ENCODE measurements at places on chromosomes 2 and 18.
A peak's percentile ranks its signal among the peaks of the same experiment; 100 is the strongest.

DNA sequence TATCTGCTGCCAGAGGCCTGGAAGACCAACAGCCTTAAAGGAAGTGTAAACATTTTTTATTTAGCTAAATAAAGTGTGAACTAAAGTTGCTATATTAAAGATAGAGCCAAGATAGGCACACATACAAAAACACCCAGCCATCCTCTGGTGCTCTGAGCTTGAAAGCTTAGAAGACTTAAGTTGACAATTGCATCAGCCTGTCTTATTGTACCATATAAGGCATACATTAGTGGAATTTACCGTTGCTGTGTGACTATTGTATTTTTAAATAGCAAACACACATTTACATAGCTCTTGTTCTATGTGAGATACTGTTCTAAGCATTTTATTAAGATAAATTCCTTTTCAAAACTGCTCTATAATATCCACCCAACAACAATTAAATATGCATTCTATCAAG, 736.6 kb upstream of the ZEB2 start:
- no peak overlapping the region for H3K4me3 ChIP-seq
- peaks cover 34% of the 10 kb centered on the region for H3K27me3 ChIP-seq
- H3K36me3 ChIP-seq: no peaks in the 10 kb centered on the region
- H3K27ac ChIP-seq: no peak overlapping the region
- H3K4me1 ChIP-seq: peaks cover 11% of the 10 kb centered on the region

DNA sequence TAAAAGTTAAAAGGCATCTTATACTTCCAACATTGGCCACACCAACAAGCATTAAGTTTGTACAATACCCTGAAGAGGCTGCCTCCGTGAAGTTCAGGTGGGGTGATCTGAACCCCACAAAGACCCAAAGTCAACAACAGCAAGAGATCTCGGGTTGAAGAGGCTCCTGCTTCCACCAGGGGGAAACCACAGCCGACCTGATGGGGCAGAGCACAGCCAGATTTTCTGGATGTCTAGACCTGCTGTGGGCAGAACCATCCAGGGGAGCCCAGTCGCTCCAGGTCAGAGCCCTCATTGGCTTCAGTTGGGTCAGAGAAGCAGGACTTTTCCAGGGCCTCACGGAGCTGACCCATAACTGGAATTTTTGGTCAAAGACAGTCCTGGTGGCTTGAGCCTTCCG, 66.5 kb upstream of the ACKR3 start:
- H3K27ac ChIP-seq: no peak overlapping the region
- peaks cover 8% of the 10 kb centered on the region for H3K4me1 ChIP-seq
- no peak overlapping the region for H3K4me3 ChIP-seq
- DNase-seq: no peak

GRCh38 chr2:6654279-6654678, 211.4 kb downstream of the CMPK2 start:
- H3K4me3 ChIP-seq: no peak overlapping the region
- H3K27ac ChIP-seq: no peak overlapping the region
- no peak for DNase-seq
- H3K4me1 ChIP-seq: no peaks in the 10 kb centered on the region
- H3K27me3 ChIP-seq: peaks cover 4% of the 10 kb centered on the region
- no peaks in the 10 kb centered on the region for H3K36me3 ChIP-seq

DNA sequence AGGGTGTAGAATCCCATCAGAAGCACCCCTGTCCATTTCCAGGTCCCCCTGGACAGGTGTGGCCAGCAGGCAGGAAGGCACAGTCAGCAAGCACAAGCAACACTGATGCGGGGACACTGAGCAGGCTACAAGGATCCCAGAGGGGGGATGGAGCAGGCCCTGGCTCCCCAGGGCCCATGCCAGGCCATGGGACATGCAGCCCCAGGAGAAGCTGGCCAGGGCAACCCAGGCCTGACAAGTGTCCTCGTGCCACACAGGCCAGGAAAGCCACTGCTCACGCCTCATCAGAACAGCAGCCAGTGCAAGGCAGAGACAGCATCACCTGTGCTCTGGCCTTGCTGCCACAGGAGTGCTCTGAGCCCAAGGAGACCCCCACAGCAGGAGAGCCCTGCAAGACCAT, 14.1 kb upstream of the GPC1 start:
- no peak for DNase-seq
- no peak overlapping the region for H3K27ac ChIP-seq
- H3K4me3 ChIP-seq: no peak overlapping the region
- no peaks in the 10 kb centered on the region for H3K4me1 ChIP-seq
- no peaks in the 10 kb centered on the region for H3K36me3 ChIP-seq

DNA sequence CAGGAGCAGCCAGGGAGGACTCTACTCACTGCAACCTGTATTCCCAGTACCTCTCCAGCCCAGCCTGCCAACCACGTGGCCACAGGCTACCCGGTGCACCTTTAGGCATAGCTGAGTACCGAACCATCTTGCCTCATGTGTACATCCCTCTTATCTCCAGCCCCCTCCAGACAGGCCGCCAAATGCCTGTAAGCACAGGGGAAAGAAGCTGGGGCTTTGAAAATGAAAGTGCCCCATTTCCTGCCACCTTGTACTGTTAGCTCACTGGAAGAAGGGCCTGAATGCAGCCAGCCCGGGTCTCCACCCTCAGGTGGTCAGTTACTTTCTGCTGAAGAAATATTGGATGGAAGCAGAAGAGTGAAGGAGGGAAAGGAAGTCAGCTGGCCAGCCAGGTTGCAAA, 27.2 kb upstream of the RFX8 start:
- H3K27ac ChIP-seq: no peak overlapping the region
- H3K27me3 ChIP-seq: no peaks in the 10 kb centered on the region

DNA sequence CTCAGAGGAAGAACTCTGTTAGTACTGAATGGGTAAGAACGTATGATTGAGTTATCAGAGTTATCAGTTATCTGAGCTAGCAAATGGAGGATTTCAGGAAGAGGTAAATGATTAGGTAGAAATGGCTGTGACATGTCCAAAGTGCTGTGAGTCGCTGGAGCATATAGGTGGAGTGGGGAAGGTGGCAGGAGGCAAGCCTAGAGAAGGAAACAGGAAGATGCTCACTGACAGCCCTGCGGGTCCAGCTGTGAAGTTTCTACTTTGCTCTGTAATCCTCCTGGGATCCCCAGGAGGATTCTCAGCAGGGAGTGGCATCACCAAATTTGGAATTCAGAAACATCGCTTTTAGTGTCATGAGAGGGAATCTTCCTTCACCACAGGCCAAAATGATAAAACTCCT, 52.0 kb downstream of the GYPC start:
- no peak overlapping the region for H3K27ac ChIP-seq
- H3K36me3 ChIP-seq: no peaks in the 10 kb centered on the region
- no peaks in the 10 kb centered on the region for H3K4me1 ChIP-seq
- DNase-seq: no peak
- no peak overlapping the region for H3K4me3 ChIP-seq

DNA sequence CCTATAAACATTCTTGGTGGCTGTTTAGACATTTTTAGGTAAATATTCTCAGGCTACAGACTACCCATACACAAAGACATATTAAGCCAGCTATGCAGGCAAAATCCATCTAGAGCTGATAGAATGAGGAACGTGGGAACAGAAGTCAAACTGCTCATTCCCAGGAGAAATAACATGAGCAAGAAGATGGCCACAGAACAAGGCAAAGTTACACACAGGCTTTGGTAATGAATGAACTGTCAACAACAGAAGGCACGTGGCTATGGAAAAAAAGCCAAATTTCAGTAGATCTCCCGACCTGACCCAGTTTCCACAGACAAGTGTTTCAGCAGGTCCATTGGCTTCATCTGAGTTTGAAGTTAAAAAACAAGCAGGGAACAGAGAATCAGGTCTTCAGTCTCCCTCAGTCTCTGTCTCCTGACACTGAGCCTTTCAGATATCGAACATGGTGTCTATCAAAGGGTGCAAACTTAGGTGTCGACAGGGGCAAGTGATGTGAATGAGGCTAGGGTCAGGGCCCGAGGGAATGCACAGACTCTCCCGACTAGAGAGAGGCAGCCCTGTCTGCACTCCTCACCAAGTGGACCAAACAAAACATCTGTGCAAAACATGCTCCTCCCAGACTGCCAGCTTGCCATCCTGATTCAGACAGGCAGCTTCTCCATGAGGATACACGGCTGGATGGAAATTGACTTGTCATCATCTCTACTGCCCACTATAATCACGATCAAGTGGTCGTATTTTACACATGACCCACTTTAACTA, 25.9 kb downstream of the SIGLEC15 start:
- H3K4me3 ChIP-seq: no peak overlapping the region
- H3K27me3 ChIP-seq: no peaks in the 10 kb centered on the region
- no peak for DNase-seq

- no peak overlapping the region for H3K4me3 ChIP-seq
- no peaks in the 10 kb centered on the region for H3K4me1 ChIP-seq
- H3K36me3 ChIP-seq: no peaks in the 10 kb centered on the region
- H3K27ac ChIP-seq: no peak overlapping the region
- H3K27me3 ChIP-seq: no peaks in the 10 kb centered on the region
Observed at GRCh38 chr2:163045830-163046229, 207.3 kb upstream of the KCNH7 start.

GRCh38 chr2:196959734-196960338, 33.3 kb upstream of the PGAP1 start:
- peaks cover 30% of the 10 kb centered on the region for H3K4me1 ChIP-seq
- H3K27me3 ChIP-seq: no peaks in the 10 kb centered on the region
- DNase-seq: no peak

- DNase-seq: no peak
- peaks cover 25% of the 10 kb centered on the region for H3K27me3 ChIP-seq
- peaks cover 34% of the 10 kb centered on the region for H3K4me1 ChIP-seq
- no peaks in the 10 kb centered on the region for H3K36me3 ChIP-seq
- peak overlapping the region; percentile 38 for H3K4me3 ChIP-seq
- peak overlapping the region; percentile 65 for H3K27ac ChIP-seq
Observed at GRCh38 chr2:158191076-158191895, 89.6 kb downstream of the UPP2 start.

- DNase-seq: peak; percentile 53
- H3K4me3 ChIP-seq: peak overlapping the region; percentile 55
Observed at GRCh38 chr2:3604991-3605961, 10.4 kb downstream of the COLEC11 start.

- peaks cover 85% of the 10 kb centered on the region for H3K4me1 ChIP-seq
- H3K27me3 ChIP-seq: no peaks in the 10 kb centered on the region
- no peak for DNase-seq
- peak overlapping the region; percentile 92 for H3K27ac ChIP-seq
- peaks cover 27% of the 10 kb centered on the region for H3K36me3 ChIP-seq
Observed at GRCh38 chr2:189302274-189302948, 122.8 kb upstream of the COL5A2 start.

DNA sequence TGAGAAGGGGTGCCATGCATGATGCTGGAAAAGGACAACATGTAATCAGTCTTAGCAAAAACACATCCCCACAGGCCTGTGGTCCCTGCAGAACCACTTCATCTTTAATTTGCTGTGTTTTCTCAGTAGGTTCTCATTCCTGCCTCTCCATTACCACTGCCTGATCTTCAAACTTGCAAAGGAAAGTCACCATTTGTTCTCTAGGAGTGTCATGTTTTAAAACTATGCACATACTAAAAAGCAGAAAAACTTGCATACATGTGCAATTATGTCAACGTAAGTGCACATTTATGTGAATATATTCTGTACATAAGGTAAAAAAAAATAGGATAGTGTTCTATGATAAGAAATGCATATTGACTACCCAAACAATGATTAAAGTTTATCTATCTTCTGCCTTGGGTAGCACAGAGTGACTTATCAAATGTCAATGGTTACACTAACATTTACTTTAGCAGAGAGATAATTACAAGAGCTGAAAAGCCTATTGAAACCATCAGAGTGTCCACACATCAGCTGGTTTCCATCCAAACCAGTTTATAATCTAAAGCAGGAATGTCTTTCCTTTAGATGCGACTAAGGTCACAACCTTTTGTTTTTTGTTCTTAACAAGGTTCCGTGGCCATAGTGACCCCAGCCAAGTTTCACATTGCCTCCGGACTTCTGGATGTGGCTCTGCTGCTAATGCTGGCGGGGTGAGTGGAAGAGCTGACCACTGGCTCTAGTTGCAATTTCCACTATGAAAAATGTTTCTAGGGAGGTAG, 58.7 kb upstream of the RMDN2 start:
- H3K36me3 ChIP-seq: no peaks in the 10 kb centered on the region
- peaks cover 4% of the 10 kb centered on the region for H3K27me3 ChIP-seq
- no peak overlapping the region for H3K27ac ChIP-seq

- no peaks in the 10 kb centered on the region for H3K27me3 ChIP-seq
- no peak overlapping the region for H3K27ac ChIP-seq
- H3K4me3 ChIP-seq: no peak overlapping the region
- H3K4me1 ChIP-seq: no peaks in the 10 kb centered on the region
Observed at GRCh38 chr18:56221195-56222065, 417.0 kb downstream of the TXNL1 start.

GRCh38 chr18:48548011-48548771, 9.4 kb downstream of the CTIF start:
- peaks cover 17% of the 10 kb centered on the region for H3K27me3 ChIP-seq
- no peak overlapping the region for H3K27ac ChIP-seq
- no peak for DNase-seq
- peaks cover 7% of the 10 kb centered on the region for H3K4me1 ChIP-seq

GRCh38 chr2:46692316-46692715, 213.0 kb downstream of the TMEM247 start:
- no peaks in the 10 kb centered on the region for H3K36me3 ChIP-seq
- H3K4me1 ChIP-seq: peaks cover 5% of the 10 kb centered on the region
- no peak for DNase-seq
- peaks cover 5% of the 10 kb centered on the region for H3K27me3 ChIP-seq
- H3K4me3 ChIP-seq: no peak overlapping the region
- no peak overlapping the region for H3K27ac ChIP-seq
